ENCODE measurements at places on chromosomes 4 and X.
A peak's percentile ranks its signal among the peaks of the same experiment; 100 is the strongest.

DNA sequence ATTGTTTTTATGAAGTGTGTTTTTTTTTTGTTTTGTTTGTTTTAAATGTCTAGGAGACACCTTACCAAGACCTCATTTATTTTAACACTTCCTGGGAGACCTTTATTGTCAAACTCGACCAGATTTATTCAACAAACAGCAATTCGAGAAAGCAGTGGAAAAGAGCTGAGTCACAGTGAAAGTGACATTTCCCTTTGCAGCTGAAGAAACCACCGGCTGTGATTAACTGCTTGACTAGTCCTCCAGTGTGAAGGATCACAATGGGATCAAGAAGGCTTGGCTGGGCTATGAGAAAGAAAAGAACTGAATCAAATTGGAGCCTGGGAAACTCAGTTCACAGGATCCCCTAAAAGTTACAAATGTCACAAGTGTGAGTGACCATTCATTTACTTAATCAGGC lies 11.9 kb upstream of the ADH7 start:
- DNase-seq: no peak

DNA sequence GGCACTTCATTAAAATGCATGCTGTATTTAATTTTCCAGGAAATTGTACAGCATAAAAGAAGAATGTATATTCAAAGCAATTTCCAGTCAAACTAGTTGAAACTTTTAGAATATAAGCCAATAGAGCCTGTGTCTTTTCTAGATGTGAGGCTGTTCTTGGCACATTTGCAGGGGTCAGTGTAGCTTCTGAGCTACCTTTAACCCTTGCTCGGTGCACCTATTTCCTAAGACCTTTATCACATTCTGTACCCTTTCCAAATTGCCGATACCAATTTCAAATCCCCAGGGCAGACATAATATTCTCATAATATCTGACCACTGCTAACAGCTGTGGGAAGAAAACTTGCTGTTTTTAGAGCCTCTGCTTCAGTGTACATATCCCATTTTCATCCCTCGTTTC lies 43.2 kb downstream of the DCAF8L2 start:
- DNase-seq: no peak

DNA sequence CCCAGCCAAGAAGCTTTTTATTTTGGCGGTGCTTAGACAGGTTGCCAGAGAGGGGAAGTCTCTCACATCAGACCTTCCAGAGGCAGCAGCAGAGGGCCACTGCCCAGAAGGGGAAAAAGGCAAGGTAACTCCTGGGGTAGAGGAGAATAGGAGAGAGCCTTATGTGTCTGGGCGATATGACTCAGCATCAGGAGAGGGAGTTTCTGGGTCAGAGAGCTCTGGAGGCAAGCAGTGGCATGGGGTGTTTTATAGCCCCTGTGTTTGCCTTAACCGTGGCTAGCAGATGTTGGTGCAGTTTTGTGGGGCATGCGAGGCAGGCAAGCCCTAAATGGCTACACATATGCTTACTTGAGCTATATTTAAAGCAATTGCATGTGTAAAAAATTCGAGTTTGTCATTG lies 8.3 kb upstream of the ZXDB start:
- no peak for DNase-seq

DNA sequence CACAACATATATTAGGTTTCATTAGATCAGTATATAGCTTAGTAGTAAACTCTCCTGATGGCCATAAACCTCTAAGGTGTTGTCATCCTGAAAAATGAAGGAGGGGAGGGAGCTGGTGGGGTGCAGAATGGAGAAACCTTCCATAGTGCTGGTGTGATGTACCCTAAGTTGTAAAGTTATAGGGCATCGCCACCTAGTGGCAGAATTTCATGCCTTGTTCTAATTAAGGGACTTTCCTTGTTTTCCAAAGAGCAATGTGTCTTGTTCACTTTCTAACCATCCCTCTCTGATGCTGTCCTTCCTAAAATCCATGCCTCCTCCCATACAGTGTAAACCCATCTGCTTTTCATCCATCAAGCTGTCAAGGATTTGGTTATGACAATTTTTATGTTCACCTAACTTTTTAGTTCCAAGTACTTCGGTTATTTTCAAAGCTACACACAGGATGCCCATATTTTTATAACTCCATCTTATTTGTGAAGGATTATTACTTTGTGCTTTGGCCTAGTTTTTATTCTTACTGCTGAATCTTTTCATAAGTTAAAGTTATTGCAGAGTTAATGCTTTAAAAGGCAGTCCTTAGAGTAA lies 4.5 kb downstream of the NBDY start:
- DNase-seq: peak; percentile 48

- no peak for DNase-seq
These were observed 17.3 kb downstream of the TBC1D14 start for GRCh38 chr4:6926681-6927478.

DNA sequence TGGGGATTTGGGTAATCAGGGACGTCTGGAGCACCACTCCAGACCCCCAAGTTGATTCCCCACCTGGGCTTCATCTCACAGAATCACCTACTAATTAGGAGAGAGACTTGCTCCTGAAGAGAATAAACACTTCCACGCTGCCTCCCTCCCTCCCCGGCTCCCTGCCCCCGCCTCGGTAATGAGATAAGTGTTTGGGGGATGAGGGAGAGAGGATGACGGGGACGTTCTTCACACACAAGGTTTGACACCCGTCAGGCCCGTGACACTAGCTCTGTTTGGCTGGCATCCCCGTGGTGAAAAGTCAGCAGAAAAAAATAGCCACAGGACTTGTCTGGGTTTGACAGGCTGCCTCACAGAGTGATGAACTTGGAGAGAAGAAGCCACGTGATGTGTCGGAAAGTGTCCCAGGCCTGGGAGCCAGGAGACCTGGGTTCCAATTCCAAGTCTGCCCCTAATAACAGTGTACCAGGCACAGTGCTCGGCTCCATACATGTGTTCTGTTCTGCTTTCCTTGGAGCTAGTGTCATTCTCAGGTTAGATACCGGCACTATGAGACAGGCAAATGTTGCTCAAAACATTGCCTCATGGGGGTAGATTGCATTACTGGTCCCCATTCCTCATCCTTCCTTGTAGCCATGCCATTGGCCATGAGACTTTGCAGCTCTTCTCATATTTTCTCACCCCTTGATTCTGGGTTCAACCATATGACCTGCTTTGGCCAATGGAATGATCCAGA lies 578.0 kb downstream of the BCOR start:
- DNase-seq: no peak

- DNase-seq: no peak
These were observed 1328.3 kb downstream of the TECRL start for GRCh38 chr4:63080934-63081333.

- no peak for DNase-seq
These were observed 53.7 kb downstream of the GPM6A start for GRCh38 chr4:175758050-175759024.

GRCh38 chrX:27976284-27976683 lies 5.0 kb downstream of the DCAF8L1 start:
- DNase-seq: no peak

DNA sequence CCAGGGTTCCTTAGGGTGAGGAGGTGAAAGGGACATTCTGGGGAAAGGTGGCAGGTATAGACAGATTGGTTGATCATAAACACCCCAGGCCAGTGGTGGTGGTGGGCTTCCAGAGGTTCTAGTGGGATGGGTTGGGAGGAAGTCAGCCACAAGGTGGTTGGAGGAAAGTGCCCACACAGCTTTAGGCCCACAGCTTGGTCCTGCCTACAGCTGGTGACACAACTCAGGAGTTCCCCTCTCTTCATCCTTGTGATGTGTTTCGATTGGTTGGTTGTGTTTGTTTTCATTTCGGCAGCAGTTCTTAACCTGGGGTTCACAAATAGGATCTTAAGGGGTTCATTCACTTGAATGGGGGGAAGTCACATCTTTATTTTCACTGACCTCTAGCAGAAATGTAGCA lies 157.0 kb downstream of the TMEM164 start:
- DNase-seq: no peak

DNA sequence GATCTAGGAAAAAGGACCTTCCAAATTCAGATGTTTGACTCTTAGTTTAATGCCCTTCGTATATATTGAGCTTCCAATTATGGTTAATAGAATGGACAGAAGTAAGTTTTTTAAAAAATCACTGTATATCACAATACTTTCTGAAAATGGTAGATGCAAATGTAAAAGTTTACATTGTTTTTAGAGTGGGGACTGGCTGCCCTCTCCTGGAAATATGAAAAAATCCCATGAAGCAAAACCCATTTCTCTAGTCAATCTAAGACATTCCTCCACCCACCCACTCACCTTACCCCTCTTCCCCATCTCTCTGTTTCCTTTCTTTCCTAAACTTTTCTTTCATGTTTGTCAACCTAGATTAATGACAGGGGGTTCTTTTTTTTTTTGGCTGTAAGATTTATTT lies 134.5 kb downstream of the ARHGAP6 start:
- DNase-seq: no peak

- no peak for DNase-seq
These were observed 68.4 kb upstream of the RELL1 start for GRCh38 chr4:37754410-37755185.

GRCh38 chrX:123617007-123617406 lies 115.8 kb downstream of the THOC2 start:
- DNase-seq: no peak

GRCh38 chrX:21740329-21741274 lies 17.3 kb downstream of the SMPX start:
- DNase-seq: no peak

DNA sequence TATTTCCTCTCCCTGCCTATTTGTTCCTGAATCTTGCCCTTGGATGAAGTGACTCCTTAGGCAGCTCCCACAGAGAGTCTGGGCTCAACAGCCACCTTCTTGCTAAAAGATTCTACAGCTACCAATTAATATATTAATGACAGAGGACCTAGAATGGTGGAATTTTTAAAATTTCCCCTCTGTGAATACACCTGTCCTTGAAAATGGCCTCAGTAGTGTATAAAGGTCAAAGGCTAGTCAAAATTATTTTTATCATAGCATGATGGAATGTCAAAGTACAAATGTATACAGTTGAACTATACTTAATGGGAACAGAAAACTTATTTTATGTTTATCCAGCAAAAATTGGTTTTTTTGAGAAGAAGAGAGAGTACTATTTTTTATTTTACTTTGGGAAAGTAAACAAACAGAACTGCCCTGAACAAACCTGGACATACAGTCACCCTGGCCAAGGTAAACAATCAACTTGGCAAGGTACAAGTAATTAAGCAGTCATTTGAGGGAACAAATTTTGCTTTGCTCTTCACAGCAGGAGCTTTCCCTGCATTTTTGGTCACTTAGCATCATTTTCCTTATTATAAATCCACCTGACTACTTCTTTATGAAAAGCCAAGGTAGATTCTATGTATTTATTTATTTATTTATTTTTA lies 250.8 kb downstream of the INPP4B start:
- DNase-seq: no peak

DNA sequence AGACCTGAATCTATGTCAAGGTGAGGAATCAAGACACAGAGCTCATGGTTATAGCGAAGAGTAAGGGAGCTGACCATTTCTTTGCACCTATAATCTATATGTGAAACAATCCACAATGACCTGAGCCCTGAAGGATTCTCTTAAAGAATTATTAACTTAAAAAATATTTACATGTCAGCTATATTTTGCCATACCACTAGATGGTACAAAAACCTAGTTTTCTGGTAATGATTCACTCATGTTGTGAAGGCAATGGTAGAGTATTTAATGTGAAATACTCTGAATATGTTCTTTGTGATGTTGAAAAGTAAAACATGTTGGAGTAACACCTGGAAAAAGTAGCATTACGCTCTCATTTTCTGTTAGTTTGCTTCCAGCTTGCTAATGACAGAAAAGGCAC lies 40.0 kb downstream of the VGLL1 start:
- DNase-seq: no peak

DNA sequence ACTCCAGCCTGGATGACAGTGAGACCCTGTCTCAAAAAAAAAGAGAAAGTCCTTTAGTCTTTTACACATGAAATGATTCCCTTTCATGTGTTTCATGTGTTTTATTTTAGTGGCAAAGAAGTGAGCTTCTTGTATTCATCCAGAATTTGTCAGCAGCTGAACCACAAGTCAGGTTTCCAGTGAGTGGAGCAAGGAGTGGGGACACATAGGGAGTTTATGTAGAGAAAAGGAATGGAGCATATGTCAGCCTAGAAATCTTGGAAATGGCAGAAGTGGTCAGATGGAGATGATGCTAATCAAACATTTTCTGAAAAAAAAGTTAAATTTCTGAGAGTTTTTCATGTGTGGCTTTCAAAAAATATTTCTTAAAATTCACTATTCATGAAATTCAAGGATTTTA lies 383.0 kb upstream of the GATB start:
- DNase-seq: no peak
